CD4-positive, alpha-beta T cell (primary cell): ENCODE measurements at places on chromosomes 5 and 9. TPM values are rescaled to one million over a fixed set of nuclear protein-coding genes. Genes with fewer than 3 reads are reported as not detected.
A peak's percentile ranks its signal among the peaks of the same experiment; 100 is the strongest.

The SPARC gene
- total RNA-seq: 0.80 TPM

DNA sequence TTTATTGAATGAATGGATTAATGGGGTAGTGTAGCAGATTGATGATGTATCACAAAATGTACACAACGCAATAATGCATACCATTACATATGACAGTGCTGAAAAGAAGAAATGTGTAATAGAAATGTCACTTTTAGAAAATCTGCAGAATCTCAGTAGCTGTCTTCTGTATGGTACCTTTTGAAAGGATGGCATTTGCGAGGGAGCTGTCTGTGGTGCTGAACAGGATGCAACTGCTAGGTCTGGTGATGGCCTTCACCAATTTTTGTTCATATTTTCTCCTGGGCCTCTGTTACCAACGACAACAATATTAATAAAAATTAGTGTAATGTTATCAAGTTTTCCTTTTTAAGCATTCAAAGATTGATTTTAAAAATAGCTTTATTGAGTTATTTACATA lies 36.2 kb upstream of the OTULIN start:
- no peaks in the 10 kb centered on the region for H3K36me3 ChIP-seq
- no peak overlapping the region for H3K27ac ChIP-seq
- no peaks in the 10 kb centered on the region for H3K27me3 ChIP-seq
- peak; percentile 45 for DNase-seq
- no peak overlapping the region for H3K4me3 ChIP-seq
- no peaks in the 10 kb centered on the region for H3K4me1 ChIP-seq

The SPATA9 gene
- not detected for total RNA-seq

The F2R gene
- total RNA-seq: 1.9 TPM

The PCDHA3 gene
- total RNA-seq: not detected

- DNase-seq: no peak
- no peaks in the 10 kb centered on the region for H3K4me1 ChIP-seq
- no peak overlapping the region for H3K4me3 ChIP-seq
- H3K27ac ChIP-seq: no peak overlapping the region
These were observed 31.5 kb upstream of the NSMF start for GRCh38 chr9:137490532-137491186.

GRCh38 chr9:91694081-91694870 lies 255.8 kb downstream of the ROR2 start:
- H3K27me3 ChIP-seq: no peaks in the 10 kb centered on the region
- no peak for DNase-seq
- no peaks in the 10 kb centered on the region for H3K36me3 ChIP-seq
- no peak overlapping the region for H3K27ac ChIP-seq
- H3K4me3 ChIP-seq: no peak overlapping the region

GRCh38 chr5:97162045-97162444 lies 19.6 kb upstream of the LIX1 start:
- H3K36me3 ChIP-seq: peaks cover 57% of the 10 kb centered on the region
- DNase-seq: peak; percentile 33

DNA sequence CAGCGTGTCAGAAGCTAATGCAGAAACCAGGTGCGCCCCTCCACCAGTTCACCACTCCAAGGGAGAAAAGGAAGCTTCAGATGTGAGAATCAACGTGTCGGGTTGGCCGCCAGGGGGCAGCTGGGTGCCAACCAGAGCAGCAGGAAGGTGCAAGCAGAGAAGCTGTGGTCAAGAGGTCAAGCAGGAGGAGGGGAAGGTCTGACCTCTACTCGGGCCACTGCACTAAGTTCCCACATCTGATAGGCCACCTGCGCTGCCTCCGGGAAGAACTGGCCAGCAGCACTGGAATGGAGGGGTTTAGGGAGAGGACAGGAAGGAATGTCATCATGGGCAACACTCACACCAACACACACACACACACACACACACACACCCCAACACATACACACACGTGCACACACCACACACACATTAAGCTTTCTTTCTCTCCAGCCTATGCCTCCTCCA lies 31.4 kb downstream of the ANXA6 start:
- no peaks in the 10 kb centered on the region for H3K27me3 ChIP-seq
- peaks cover 53% of the 10 kb centered on the region for H3K4me1 ChIP-seq
- peak; percentile 42 for DNase-seq

GRCh38 chr5:148386041-148386440 lies 2.3 kb downstream of the FBXO38 start:
- DNase-seq: no peak
- H3K4me1 ChIP-seq: peaks cover 25% of the 10 kb centered on the region
- no peak overlapping the region for H3K27ac ChIP-seq
- no peaks in the 10 kb centered on the region for H3K27me3 ChIP-seq
- H3K36me3 ChIP-seq: peaks cover 21% of the 10 kb centered on the region

DNA sequence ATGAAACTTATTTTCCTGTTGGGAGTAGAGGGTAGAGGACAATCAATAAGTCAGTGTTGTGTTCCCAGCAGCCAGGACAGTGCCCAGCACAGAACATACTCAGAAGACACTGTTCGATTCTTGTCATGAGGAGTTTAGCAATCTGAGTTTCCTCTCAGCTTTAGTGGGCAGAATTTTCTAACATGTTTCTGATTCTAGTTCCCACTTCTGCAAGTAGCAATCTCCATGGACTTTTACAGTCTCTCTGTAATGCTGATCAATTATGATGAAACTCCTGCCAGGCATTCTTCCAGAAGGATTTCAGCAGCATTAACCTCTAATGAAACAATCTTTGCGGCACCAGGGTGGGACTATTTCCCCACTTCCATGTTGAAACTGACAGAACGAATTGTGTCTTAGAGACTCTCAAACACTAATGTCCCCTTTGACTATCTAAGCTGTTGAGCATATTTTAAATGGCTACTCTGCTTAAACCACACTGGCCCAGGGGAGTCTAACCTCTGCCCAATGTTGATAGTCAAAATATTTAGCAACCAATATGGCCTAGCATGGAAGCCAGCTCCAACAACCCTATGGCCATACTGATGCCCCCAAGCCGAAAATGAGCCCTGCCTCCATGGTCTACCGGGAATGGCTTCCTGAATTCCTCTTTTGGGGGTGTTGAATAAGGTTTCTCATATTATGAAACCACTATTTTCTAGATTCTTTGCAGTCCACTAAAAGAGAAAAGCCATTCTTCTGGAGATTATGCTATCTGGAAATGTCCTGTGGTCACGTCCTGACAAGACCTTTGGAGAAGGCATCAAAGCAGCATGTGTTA lies 484.3 kb downstream of the BNC2 start:
- H3K4me3 ChIP-seq: no peak overlapping the region
- DNase-seq: no peak
- no peaks in the 10 kb centered on the region for H3K27me3 ChIP-seq
- H3K27ac ChIP-seq: no peak overlapping the region
- no peaks in the 10 kb centered on the region for H3K4me1 ChIP-seq

- no peaks in the 10 kb centered on the region for H3K36me3 ChIP-seq
- H3K4me1 ChIP-seq: no peaks in the 10 kb centered on the region
- no peak overlapping the region for H3K27ac ChIP-seq
- no peaks in the 10 kb centered on the region for H3K27me3 ChIP-seq
- H3K4me3 ChIP-seq: no peak overlapping the region
- no peak for DNase-seq
These were observed 82.0 kb upstream of the TRIM32 start for GRCh38 chr9:116605060-116605459.

DNA sequence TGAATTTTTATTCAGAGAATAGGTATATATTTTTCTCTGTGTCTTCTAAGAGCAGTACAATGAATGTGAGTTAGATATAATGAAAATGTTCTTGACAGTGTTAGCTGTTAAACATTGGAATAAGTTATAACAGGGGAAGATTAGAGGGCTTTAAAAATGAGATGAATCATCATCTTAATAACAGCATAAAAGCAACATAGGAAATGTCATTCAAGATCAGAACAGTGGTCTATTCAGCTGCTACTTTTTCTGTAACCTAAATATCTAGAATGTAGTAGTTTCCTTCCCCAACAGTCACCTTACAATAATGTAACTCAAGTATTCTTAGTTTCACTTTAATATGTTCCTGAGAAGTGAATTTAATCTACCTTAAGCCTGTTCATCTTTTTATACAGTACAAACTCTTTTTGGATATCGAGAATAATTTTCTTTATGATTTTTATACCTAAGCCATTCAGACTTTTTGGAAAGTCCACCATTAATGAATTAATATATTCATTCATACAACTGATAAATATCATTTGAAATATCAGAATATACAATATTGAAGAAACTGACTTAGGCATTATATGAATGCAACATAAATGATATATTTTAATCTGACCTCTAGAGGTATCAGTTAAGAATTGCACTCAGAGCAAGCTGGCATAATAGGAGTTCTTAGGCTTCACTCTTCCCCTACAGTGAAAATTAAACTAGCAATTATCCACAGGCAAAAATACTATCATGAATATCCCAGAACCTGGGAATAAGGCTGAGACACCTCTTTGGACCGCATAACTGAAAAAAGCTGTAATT lies 66.1 kb upstream of the EDIL3 start:
- no peak for DNase-seq
- no peaks in the 10 kb centered on the region for H3K27me3 ChIP-seq
- no peak overlapping the region for H3K27ac ChIP-seq
- H3K4me1 ChIP-seq: no peaks in the 10 kb centered on the region
- no peaks in the 10 kb centered on the region for H3K36me3 ChIP-seq

DNA sequence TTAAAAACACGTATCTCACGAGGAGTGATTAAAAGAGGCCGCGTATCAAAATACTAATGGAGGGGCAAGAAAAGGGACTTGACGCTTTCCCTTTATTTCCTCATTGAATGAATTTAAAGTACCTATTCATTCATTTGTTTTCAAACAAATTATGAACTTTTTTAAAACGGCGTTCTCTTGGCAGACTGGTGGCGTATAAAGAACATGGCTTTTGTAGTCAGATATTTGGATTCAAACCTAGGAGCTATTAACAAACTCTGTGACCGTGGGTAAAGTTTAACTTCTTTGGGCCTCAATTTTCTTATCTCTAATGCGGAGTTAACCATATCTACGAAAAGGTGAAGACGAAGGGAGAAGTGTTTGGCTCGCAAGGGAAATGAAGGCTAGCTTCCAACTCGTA lies 876 bp downstream of the CAAP1 start:
- peak overlapping the region; percentile 88 for H3K4me3 ChIP-seq
- DNase-seq: no peak
- H3K4me1 ChIP-seq: peaks cover 23% of the 10 kb centered on the region
- peak overlapping the region; percentile 94 for H3K27ac ChIP-seq

The PCDHGB6 gene
- total RNA-seq: 0.06 TPM

- H3K4me3 ChIP-seq: no peak overlapping the region
- no peak overlapping the region for H3K27ac ChIP-seq
- no peak for DNase-seq
- H3K27me3 ChIP-seq: peaks cover 4% of the 10 kb centered on the region
- H3K36me3 ChIP-seq: peaks cover 26% of the 10 kb centered on the region
These were observed 18.0 kb downstream of the CCT5 start for GRCh38 chr5:10268100-10268499.

The KCNIP1 gene
- total RNA-seq: not detected

DNA sequence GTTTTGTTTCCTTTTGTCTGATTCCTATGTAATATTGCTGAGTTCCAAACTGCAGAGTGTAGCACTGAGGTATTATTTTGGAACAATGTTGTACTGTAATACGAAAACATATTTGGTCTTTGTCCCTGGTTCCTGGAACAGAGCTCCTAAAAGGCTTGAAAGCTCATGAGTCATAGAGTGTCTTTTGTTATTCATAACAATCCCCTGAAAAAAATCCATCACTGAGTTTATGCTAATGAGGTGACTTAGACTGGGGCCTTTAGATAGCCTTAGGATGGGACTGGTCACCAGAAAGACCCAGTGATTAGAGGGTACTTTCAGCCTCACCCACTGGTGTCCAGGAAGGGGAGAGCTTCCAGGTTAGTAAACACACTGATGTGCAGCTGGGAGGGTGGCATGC lies 132.7 kb upstream of the POU5F2 start:
- no peaks in the 10 kb centered on the region for H3K4me1 ChIP-seq
- no peaks in the 10 kb centered on the region for H3K27me3 ChIP-seq
- H3K27ac ChIP-seq: no peak overlapping the region
- H3K36me3 ChIP-seq: no peaks in the 10 kb centered on the region

DNA sequence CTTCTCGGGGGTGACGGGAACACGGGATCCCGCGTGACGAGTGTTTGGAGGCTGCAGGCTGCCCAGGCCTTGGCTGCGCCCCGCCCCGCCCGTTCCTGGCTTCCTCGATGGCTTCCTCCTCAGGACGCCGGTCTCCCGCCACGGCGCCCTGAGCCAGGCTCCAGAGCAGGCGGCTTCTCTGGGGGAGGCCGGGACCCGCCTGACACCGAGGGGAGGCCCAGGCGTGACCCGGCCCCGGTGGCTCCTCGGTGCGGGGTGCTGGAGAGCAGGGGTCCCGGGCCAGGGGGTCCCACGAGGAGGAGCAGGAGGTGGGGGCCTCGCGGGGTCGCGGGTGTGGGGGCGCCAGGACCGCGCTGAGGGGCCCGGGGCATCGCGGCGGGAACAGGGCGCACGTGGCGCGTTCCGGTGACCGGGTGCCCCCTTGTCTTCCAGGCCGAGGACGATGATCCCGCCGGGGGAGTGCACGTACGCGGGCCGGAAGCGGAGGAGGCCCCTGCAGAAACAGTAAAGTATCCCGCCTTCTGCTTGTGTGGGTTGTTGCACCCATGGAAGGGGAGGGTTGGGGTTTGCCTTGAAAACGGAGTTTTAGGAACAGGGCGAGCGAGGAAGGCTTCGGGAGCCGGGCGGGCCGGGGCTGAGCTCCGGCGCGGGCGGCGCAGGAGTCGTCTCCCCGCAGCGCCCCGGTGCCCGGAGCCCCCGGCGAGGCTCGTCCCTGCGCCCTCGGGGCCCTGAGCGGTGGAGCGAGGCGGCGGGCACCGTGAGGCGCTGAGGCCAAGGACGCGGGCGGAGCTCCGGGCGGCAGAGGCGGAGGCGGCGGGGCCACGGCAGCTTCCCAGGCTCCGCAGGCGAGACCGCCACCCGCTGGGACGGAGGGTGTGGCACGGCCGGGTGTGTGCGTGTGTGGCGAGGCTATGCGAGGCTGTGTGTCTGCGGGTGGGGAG lies 22.2 kb downstream of the AHRR start:
- H3K27ac ChIP-seq: no peak overlapping the region
- H3K4me3 ChIP-seq: peak overlapping the region; percentile 16
- peaks cover 11% of the 10 kb centered on the region for H3K4me1 ChIP-seq
- DNase-seq: peak; percentile 71
- no peaks in the 10 kb centered on the region for H3K36me3 ChIP-seq

GRCh38 chr9:89116064-89116804 lies 62.4 kb downstream of the SHC3 start:
- no peak overlapping the region for H3K4me3 ChIP-seq
- no peaks in the 10 kb centered on the region for H3K4me1 ChIP-seq
- no peak for DNase-seq
- no peak overlapping the region for H3K27ac ChIP-seq
- H3K27me3 ChIP-seq: no peaks in the 10 kb centered on the region

The EPB41L4B gene
- total RNA-seq: not detected
